ENCODE measurements at places on chromosomes 7 and 10. TPM values are rescaled to one million over a fixed set of nuclear protein-coding genes. Genes with fewer than 3 reads are reported as not detected.
A peak's percentile ranks its signal among the peaks of the same experiment; 100 is the strongest.

CALML3 gene
- total RNA-seq, result not detected

SYT15B gene
- 0.21 TPM for total RNA-seq

DNA sequence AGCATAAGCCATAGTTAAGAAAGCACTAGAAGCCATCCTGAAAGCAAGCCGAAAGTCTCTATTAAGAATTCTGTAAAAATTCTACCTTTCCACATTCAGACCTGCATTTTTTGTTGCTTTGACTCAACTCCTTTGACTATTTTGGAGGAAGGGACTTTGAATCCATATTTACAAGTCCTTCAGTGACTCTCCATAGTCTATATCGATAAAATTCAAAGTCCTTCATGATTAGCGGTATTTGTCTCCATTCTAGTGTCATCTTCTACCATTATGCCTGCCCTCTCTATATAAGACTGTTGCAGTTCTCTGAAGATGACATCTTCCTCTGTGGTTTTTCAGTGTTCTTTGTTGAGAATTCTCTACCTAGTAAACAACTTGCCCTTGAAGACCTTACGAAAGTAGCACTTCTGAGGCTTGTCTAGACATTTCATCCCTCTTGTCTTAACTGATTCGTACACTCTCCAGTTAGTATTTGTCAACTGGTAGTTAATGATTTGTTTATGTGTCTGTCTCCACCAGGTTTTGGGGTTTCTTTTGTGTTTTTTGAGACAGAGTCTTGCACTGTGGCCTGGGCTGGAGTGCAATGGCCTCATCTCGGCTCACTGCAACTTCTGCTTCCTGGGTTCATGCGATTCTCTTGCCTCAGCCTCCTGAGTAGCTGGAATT lies 1.7 kb downstream of the CCSER2 start:
- DNase-seq, result no peak

UBN2 gene
- 13.8 TPM for total RNA-seq

DNA sequence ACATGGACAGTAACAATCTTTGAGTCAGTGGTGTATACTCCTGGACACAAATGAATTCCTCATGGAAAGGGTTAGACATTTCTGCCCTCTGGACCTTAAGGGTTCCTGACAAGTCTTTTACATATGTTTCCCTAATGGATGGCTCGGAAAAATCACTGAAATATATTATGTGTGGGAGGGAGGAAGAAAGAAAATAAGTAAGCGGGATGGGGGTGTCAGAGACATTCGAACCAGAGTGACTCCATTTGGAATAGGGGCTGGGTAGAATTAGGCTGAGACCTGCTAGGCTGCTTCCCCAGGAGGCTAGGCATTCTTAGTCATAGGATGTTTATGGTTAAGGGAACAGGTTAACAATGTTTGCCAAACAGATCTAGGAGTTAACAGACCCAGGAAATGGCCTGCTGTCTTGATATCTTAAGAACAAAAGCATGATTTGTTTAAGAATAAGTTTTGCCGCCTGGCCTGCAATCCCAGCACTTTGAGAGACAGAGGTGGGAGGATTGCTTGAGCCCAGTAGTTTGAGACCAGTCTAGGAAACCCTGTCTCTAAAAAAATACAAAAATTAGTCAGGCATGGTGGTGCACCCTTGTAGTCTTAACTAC lies 1241.7 kb downstream of the TYW1 start:
- no peak for DNase-seq

DNA sequence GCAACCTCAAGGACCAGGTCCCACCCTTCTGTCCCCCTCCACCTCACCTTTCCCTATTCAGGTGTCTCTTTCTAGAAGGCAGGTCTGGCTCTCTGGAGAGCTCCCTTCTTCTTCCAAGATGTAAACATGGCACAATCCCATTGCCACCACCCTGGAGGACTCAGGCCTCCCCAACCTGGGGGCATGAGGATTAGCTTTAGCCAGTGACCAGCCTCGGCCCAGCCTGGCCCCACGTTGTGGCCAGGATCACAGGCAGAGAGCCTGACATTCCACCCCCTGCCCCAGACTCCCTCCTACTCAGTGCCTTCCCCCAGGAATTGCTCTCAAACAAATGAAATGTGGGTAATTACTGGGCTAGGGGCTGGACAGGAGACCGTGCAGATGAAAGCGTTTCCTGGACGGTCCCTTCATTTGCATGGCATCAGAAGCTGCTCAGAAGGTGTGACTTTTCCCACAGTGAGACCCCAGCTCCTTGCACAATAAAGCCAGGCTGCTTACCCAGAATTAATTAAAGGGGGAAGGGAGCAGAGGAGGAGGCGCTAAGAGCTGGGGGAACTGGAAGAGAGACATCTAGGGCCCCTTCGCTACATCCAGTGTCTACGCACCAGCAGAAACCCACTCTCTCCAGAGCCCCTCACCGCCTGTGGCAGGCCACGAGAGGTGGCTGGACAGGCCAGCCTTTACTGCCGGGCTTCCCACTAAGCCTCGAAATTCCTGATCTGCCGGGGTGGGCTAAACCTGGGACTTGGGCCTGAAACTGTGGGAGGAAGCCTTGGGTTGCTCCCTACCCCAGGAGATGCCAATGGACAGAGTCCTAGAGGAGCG lies 7.7 kb downstream of the FGF8 start:
- no peak for DNase-seq

- DNase-seq, result no peak
These were observed 21.0 kb downstream of the CDK6 start for GRCh38 chr7:92815412-92815811.

- no peak for DNase-seq
These were observed 4.3 kb upstream of the PTPRN2 start for GRCh38 chr7:158591944-158592343.

CALN1 gene
- not detected for total RNA-seq

- DNase-seq, result no peak
These were observed 217.1 kb downstream of the PRPF18 start for GRCh38 chr10:13803566-13804554.

DNA sequence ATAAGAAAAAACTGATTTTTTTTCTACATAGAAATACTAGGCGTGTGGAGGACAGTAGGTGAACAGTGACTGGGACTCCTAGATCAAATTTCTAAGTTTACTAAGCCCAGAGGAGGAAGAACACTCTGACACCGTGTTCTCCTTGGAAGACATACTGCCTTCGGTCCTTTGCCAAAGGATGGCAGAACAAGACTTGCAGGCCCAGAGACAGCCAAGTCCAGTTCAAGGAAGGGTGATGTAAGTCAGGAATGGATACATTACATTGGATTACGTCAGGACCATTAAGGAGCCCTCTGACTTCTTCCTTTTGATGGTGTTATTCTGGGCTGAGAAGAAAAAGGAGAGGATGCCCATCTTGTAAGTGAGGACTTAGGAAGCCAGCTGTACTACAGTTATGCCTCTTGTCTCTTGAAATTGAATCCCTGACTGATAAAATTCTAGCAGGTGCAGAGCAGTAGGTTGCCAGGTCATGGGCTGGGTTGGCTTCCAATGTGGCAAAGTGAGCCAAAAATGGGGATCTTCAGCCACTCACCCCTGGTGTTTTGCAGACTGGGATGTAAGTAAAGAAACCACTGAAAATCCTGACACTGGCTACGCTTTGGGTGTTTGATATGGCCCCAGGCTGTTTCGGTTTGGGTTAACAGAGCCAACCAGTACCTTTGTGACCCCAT lies 45.1 kb downstream of the RELN start:
- no peak for DNase-seq

DNA sequence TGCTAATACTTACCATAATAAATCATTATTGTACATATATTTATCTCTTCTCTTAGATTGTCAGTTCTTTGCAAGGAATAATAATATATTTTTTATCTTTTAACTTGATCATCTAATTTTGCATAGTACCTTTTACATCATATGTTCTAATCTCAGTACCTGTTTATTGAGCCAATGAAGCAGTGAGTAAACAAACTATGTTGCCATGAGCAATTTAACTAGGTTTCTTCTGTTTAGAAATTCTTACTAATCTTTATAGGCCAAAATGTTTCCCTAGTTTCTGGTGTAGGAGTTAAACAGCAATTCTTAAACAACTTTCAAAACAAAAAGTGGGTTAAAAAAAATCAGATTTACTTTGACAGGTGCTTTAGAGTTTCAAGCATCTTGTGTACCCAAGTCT lies 61.3 kb downstream of the PHYHIPL start:
- DNase-seq, result no peak

- peak; percentile 32 for DNase-seq
These were observed 39.3 kb downstream of the BET1 start for GRCh38 chr7:93964813-93965212.

SFXN3 gene
- 16.9 TPM for total RNA-seq

GRCh38 chr7:41005374-41005901 lies 697.5 kb downstream of the INHBA start:
- no peak for DNase-seq

DNA sequence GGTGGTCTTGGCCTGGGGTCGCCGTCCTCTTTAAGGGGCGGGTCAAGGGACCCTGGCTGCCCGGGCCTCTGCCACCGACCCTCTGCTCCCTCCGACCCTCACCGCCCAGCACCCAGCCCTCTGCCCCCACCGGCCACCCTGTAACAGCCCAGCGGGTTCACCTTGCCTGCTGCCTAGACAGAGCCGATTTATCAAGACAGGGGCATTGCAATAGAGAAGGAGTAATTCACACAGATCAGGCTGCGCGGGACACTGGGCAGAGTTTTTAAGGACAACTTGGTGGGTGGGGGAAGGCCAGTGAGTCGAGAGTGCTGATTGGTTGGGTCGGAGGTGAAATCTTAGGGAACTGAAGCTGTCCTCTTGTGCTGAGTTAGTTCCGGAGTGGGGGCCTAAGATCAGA lies 779 bp upstream of the ADCK2 start:
- no peak for DNase-seq

DNA sequence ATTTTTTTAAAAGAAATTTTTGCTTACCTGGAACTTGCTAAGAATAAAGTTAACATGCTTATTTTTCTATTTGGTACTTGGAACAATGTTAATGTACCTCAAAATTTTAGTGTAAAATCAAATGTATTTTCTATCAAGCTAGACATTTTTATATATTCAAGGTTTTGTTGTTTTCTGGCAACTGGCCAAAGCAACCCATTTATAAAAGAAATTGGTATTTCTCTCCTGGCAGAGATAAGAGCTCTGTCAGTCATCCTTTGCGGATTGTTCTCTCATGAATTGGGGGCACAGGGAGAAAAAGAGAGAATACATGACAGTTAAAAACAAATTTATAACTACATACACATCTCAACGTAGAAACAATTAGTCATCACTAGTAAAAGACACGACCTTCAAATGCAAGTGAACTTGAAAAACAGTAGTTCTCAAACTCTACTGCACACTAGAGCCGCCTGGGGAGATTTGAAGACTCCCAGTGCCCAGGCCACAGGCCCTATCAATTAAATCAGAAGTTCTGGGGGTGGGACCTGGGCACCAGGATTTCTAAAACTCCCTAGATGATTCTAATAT lies 152.4 kb upstream of the LAMB4 start:
- DNase-seq, result no peak

GRCh38 chr7:128037081-128037480 lies 5.8 kb upstream of the LRRC4 start:
- no peak for DNase-seq

GRCh38 chr7:1706721-1707613 lies 36.9 kb downstream of the ELFN1 start:
- no peak for DNase-seq

GRCh38 chr7:37031571-37032257 lies 307.4 kb upstream of the AOAH start:
- peak; percentile 97 for DNase-seq

GRCh38 chr7:64626083-64626469 lies 39.9 kb upstream of the ZNF107 start:
- DNase-seq, result no peak

FAM237B gene
- total RNA-seq, result not detected

SPDYE2 gene
- not detected for total RNA-seq

GRCh38 chr7:26419198-26419597 lies 127.5 kb downstream of the SNX10 start:
- DNase-seq, result no peak

- DNase-seq, result no peak
These were observed 128.3 kb upstream of the POT1 start for GRCh38 chr7:125057963-125058362.

- no peak for DNase-seq
These were observed 3.4 kb downstream of the TRRAP start for GRCh38 chr7:98881561-98882315.

INSYN2A gene
- not detected for total RNA-seq

SDHAF3 gene
- 29.7 TPM for total RNA-seq

DNA sequence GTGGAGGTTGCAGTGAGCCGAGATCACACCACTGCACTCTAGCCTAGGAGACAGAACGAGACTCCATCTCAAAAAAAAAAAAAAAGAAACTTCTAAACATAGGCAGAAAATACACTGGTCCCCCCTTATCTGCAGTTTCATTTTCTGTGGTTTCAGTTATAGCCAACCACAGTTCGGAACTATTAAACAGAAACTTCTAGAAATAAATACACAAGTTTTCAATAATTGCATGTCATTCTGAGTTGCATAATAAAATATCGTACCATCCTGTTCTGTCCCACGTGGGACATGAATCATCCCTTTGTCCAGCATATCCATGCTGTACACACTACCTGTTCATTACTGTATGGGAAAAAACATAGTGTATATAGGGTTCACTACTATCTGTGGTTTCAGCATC lies 8.0 kb downstream of the XRCC2 start:
- DNase-seq, result no peak

DNA sequence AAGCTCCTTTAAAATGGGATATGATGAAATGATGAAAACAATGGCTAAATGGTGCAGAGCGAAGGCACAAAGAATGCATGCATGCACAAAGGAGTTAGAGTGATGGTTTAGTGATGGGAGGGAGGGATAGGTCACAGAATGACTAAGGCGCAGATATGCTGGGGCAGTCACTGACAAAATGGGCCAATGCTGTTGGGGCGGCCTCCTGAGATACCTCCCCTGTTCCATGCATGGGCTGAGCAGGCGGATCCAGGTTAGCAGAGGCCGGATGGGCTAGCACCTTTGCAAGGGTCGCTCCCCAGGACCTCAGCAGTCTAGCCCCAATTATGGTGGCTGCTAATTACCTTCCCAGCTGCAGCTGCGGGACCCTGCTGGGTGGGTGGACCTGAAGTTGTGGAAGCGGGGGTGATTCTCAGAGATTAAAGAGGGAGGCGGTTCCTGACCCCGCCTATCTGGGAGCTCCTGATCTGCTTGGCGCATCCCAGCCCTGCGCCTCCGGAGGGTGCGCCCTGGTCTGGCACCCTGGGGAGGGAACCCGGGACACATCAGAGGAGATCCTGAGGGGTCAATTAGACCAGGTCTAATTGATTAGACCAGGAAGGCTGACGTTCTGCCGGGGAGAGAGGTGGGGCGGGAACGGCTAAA lies 175.0 kb downstream of the CYP26A1 start:
- DNase-seq, result no peak

- DNase-seq, result no peak
These were observed 29.4 kb upstream of the RAPGEF5 start for GRCh38 chr7:22386206-22386858.

DNA sequence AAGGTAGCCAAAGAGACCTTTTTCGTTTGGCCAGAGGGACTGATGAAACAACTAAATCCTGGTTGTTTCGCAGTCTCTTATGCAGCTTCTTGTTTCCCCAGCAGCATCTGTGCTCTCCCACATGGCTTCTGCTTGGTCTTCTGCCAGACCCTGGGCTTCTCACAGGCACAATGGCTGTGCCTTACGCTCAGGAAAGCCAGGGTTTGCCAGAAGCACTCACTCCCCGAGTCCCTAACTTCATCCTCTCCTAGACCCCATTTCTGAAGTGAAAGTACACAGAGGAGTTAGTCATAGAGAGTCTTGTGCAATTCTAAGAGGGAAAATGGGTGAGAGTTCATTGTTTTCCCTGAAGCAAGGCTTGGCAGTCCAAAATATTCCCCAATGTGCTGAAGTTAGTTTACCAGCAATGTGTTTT lies 121.7 kb downstream of the EVX1 start:
- no peak for DNase-seq

ADCYAP1R1 gene
- 0.11 TPM for total RNA-seq
